ENCODE measurements at places on chromosomes 2 and 18.

GRCh38 chr2:71749671-71750101 lies 296.3 kb downstream of the DYSF start:
- no peak for DNase-seq

GRCh38 chr18:63205791-63206252 lies 113.7 kb downstream of the BCL2 start:
- no peak for DNase-seq

DNA sequence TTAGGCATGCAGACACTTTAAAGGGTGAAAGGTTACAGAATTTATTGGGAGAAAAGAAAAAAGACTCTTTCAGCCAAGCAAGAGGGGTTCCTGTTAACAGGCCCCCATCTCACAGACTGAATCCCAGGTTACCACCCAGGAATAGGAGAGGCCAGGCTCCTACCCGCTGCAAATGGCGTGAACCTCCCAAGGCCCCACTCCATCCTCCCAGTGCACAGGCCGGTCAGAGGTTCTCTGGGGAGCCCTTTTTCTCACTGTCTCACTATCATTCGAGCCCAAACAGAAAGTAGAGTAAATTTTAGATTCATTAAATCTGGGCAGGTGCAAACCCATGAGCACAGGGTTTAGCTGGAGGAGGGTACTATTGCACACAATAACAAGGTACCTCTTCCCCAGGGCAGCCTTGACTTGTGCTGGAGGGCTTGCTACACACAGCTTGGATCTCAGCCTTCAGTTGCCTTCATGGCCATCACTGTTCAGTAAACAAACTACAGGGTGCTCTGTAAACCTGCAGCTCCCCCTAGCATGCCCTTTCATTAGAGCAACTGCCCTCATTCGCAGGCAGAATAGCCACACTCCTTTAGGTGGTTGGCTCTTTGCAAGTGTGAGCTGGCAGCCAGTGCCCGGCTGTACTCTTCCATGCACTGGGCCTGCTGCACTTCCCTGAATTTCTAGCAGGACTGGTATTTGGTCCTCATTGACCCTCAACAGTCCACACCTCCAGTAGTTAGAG lies 7.3 kb upstream of the PLEK start:
- no peak for DNase-seq

- no peak for DNase-seq
These were observed 153.8 kb downstream of the PIEZO2 start for GRCh38 chr18:10995550-10995949.

GRCh38 chr18:53843113-53843760 lies 381.2 kb downstream of the MBD2 start:
- DNase-seq = no peak

DNA sequence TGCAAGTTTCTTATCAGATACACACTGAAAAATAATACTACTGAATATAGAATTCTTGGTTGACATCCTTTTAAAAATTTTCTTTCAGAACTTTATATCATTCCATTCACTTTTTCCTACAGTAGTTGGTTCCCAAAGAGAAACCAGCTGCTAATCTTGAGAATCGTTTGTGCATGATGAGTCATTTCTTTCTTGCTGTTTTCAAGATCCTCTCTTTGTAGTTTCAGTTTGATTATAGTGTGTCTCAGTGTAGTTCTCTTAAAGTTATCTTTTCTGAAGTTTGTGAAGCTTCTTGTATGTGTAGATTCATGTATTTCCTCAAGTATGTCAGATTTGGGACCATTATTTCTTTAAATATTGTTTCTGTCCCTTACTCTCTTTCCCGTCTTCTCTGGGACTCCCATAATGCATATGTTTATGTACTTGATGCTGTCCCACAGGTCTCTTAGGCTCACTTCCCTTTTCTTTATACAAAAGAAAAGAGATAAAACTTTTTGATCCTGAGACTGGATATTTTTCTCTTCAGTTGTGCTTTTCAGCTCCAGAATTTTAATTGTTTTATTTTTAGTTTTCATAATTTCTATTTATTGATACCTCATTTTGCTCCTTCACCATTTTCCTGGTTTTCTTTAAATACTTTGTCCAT lies 801.0 kb downstream of the TDRD15 start:
- no peak for DNase-seq

DNA sequence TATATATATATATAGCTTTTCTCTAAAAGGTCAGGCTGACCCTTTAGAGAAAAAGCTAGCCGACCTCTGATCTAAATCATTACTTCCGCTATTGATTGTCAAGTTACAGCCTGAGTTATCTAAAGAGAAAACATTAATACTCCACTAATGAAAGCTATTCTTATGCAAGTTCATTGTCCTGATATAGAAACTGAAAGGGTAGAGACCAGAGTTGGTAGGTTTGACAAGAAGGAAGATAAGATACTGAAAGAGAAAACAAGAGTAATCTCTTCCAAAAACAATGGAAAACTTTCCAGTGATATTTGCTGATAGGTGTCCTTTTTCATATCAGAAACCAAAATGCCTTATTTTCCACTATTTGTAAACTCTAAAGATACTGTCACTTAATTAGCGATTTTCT lies 62.8 kb upstream of the SLC39A10 start:
- DNase-seq = no peak

Measured in cortex of kidney (tissue), 1 donor.